ENCODE measurements at places on chromosomes 1 and 21.

GRCh38 chr1:227756172-227756959 lies 21.1 kb downstream of the SNAP47 start:
- no peak for DNase-seq
- H3K27ac ChIP-seq, result no peak overlapping the region
- peaks cover 6% of the 10 kb centered on the region for H3K36me3 ChIP-seq
- H3K4me1 ChIP-seq, result peaks cover 10% of the 10 kb centered on the region

GRCh38 chr1:223035724-223036478 lies 107.1 kb downstream of the TLR5 start:
- no peak overlapping the region for H3K4me3 ChIP-seq
- H3K36me3 ChIP-seq, result no peaks in the 10 kb centered on the region
- H3K27me3 ChIP-seq, result peaks cover 8% of the 10 kb centered on the region
- no peak for DNase-seq

GRCh38 chr1:238960071-238960470 lies 426.3 kb upstream of the CHRM3 start:
- no peaks in the 10 kb centered on the region for H3K27me3 ChIP-seq
- H3K4me3 ChIP-seq, result no peak overlapping the region
- H3K36me3 ChIP-seq, result no peaks in the 10 kb centered on the region

DNA sequence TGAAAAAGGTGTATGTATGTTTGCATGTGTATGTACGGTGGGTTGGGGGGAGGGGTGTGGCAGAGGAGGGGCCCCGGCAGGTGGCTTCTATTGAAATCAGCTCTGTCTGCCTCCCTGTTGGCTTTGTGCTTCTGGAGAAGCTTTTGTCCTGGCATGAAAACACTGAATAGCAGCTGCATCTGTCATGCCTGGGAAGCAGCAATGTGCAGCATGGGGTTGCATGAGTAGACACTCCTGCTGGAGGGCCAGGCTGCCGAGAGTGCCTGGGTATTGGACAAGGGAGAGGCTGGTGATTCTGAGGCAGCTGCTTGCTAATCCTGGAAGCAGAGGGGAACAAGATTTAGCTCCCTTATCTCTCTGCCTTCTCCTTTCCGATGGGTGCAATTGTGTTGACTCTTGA lies 20.5 kb downstream of the MAPKAPK2 start:
- H3K27ac ChIP-seq, result peak overlapping the region; percentile 22
- no peak overlapping the region for H3K4me3 ChIP-seq
- peaks cover 58% of the 10 kb centered on the region for H3K4me1 ChIP-seq
- no peaks in the 10 kb centered on the region for H3K27me3 ChIP-seq
- H3K36me3 ChIP-seq, result no peaks in the 10 kb centered on the region

GRCh38 chr1:40038697-40039096 lies 1.8 kb upstream of the CAP1 start:
- no peak for DNase-seq
- H3K27me3 ChIP-seq, result no peaks in the 10 kb centered on the region
- H3K4me1 ChIP-seq, result peaks cover 41% of the 10 kb centered on the region
- peaks cover 4% of the 10 kb centered on the region for H3K36me3 ChIP-seq
- no peak overlapping the region for H3K4me3 ChIP-seq

- no peaks in the 10 kb centered on the region for H3K27me3 ChIP-seq
- H3K27ac ChIP-seq, result no peak overlapping the region
- no peak for DNase-seq
- peaks cover 53% of the 10 kb centered on the region for H3K4me1 ChIP-seq
- no peaks in the 10 kb centered on the region for H3K36me3 ChIP-seq
Measured at GRCh38 chr1:17207046-17207445, 2.1 kb downstream of the PADI1 start.

GRCh38 chr1:40820251-40820797 lies 36.7 kb downstream of the KCNQ4 start:
- no peak overlapping the region for H3K4me3 ChIP-seq
- H3K27me3 ChIP-seq, result peaks cover 25% of the 10 kb centered on the region
- H3K36me3 ChIP-seq, result no peaks in the 10 kb centered on the region
- no peak for DNase-seq
- no peaks in the 10 kb centered on the region for H3K4me1 ChIP-seq

DNA sequence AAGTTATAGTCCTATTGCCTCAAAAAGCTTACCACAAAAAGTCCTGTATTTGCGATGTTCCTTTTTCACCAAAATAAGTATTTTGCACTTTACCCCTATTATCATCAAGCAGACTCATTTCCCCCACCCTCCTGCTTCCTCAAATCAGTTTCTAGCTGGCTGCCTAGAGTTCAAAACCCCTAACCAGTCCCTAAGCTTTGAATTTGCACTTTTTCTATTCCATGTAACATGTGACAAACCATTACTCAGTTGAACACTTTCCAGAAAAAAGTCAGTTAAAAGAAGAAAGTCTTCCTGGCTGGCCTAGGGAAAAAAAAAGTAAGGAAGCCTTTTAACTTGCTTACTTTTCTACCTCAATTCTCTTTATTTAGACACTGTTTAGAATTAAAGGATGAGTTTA lies 8.2 kb downstream of the CEP170 start:
- H3K4me1 ChIP-seq, result peaks cover 5% of the 10 kb centered on the region
- H3K27ac ChIP-seq, result no peak overlapping the region
- H3K36me3 ChIP-seq, result no peaks in the 10 kb centered on the region
- no peak overlapping the region for H3K4me3 ChIP-seq
- DNase-seq, result no peak

GRCh38 chr1:62181532-62181931 lies 13.1 kb upstream of the L1TD1 start:
- H3K27ac ChIP-seq, result no peak overlapping the region
- H3K4me3 ChIP-seq, result no peak overlapping the region
- no peak for DNase-seq

DNA sequence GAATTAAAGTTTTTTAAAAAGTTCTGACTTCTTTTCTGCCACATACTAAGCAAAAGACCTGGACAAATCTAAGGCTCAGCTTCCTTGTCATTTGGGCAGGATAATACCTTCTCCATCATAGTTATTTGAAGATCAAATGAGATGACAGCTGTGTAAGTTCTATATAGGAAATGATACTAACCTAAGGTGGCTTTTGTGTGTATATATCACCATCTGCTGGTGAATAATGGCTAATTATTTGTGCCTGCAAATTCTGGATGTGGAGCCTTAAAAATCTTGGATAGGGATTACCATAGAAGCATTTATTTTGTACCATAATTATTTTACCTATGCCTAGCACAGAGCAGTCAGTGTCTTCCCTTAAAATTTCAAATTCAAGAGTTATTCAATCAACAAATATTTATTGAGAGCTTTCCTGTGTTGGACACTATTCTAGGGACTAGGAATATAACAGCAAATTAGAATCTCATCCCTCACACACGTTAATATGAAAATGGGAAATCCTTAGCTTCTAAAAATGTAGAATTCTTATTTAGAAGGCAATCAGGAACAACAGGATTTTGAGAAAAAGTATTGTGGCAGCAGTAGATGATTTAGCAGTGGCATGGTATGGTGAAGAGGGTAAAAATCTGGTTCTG lies 89.8 kb downstream of the TMEM200B start:
- no peaks in the 10 kb centered on the region for H3K27me3 ChIP-seq
- H3K4me3 ChIP-seq, result no peak overlapping the region
- no peak for DNase-seq
- no peak overlapping the region for H3K27ac ChIP-seq
- H3K4me1 ChIP-seq, result no peaks in the 10 kb centered on the region
- H3K36me3 ChIP-seq, result no peaks in the 10 kb centered on the region

DNA sequence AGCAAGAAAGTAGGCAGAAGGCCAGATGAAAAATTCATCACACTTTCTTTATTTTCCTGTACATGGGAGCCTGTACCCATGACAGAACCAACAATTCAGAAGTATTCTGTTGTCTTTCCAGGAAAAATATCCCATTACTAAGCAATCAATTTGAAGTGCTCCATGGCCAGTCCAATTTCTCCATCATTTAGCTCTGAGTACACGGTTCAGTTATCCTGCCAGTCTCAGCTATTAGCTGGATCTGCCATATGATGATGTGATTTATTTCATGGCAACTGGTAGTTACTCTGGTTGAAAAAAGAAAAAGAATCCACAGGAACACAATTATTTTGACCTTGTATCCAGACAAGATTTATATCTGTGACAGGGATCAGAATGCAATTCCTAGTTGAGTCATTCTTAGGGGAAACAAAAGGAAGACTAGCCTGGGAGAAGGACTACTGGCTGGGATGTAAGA lies 70.6 kb upstream of the GORAB start:
- H3K36me3 ChIP-seq, result no peaks in the 10 kb centered on the region
- no peak overlapping the region for H3K27ac ChIP-seq
- no peak overlapping the region for H3K4me3 ChIP-seq
- no peaks in the 10 kb centered on the region for H3K4me1 ChIP-seq
- no peaks in the 10 kb centered on the region for H3K27me3 ChIP-seq

GRCh38 chr1:36555041-36555440 lies 72.3 kb upstream of the CSF3R start:
- no peak overlapping the region for H3K4me3 ChIP-seq
- H3K27ac ChIP-seq, result no peak overlapping the region
- H3K4me1 ChIP-seq, result no peaks in the 10 kb centered on the region
- H3K27me3 ChIP-seq, result peaks cover 30% of the 10 kb centered on the region

GRCh38 chr1:91121366-91121765 lies 99.5 kb upstream of the ZNF644 start:
- H3K4me1 ChIP-seq, result no peaks in the 10 kb centered on the region
- H3K36me3 ChIP-seq, result no peaks in the 10 kb centered on the region

GRCh38 chr1:96569288-96569687 lies 152.3 kb upstream of the PTBP2 start:
- no peaks in the 10 kb centered on the region for H3K36me3 ChIP-seq
- H3K4me3 ChIP-seq, result no peak overlapping the region
- no peak overlapping the region for H3K27ac ChIP-seq
- no peaks in the 10 kb centered on the region for H3K27me3 ChIP-seq
- H3K4me1 ChIP-seq, result no peaks in the 10 kb centered on the region
